ENCODE measurements at places on chromosomes 2 and 18.
A peak's percentile ranks its signal among the peaks of the same experiment; 100 is the strongest.

GRCh38 chr2:175404839-175405238, 223.3 kb upstream of the ATP5MC3 start:
- no peak for DNase-seq

GRCh38 chr2:140288726-140289125, 1508.5 kb upstream of the NXPH2 start:
- DNase-seq = no peak

GRCh38 chr18:10559553-10560451, 34.0 kb downstream of the NAPG start:
- DNase-seq = no peak

- DNase-seq = peak; percentile 11
These were observed 227.9 kb upstream of the SIX2 start for GRCh38 chr2:45237128-45237527.

- no peak for DNase-seq
These were observed at the start of gene CTAGE1 for GRCh38 chr18:22417496-22418188. Gene CTAGE1, minus strand, starts transcription at chr18:22417915. Its CDS starts 104 bp downstream, at chr18:22417811.

DNA sequence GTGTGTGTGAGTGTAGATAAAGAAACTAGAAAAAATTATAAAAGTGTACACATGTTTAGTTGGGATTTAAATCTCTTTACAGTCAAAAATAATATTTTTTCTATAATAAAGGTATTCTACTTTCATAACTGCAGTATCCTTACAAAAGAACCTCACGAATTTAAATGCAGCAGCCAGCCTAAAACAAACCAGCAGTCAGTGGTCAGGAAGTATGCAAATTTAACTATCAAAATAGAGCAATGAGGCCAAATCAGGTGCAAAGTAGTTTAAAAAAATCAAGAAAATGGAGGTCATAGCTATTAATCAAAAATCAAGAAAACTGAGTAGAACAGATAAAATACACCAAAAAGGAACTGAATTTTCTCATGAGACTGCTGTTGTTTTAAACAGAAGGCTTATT, 407.1 kb downstream of the CDH19 start:
- no peak for DNase-seq

All from fibroblast of villous mesenchyme (primary cell).